ENCODE measurements at places on chromosomes 11 and 22. TPM values are rescaled to one million over a fixed set of nuclear protein-coding genes. Genes with fewer than 3 reads are reported as not detected.
A peak's percentile ranks its signal among the peaks of the same experiment; 100 is the strongest.

The DUSP8 gene
- total RNA-seq: under 0.01 TPM

The SMCO4 gene
- 15.6 TPM for total RNA-seq

The AIP gene
- total RNA-seq: 71.3 TPM

The ACTN3 gene
- total RNA-seq: not detected

The C11orf42 gene
- total RNA-seq: not detected

The MRGPRE gene
- under 0.01 TPM for total RNA-seq

GRCh38 chr11:46639197-46639839 lies 22.0 kb downstream of the ATG13 start:
- no peak for DNase-seq

- DNase-seq: no peak
Measured at GRCh38 chr11:117095284-117096161, 2.7 kb downstream of the SIK3 start.

DNA sequence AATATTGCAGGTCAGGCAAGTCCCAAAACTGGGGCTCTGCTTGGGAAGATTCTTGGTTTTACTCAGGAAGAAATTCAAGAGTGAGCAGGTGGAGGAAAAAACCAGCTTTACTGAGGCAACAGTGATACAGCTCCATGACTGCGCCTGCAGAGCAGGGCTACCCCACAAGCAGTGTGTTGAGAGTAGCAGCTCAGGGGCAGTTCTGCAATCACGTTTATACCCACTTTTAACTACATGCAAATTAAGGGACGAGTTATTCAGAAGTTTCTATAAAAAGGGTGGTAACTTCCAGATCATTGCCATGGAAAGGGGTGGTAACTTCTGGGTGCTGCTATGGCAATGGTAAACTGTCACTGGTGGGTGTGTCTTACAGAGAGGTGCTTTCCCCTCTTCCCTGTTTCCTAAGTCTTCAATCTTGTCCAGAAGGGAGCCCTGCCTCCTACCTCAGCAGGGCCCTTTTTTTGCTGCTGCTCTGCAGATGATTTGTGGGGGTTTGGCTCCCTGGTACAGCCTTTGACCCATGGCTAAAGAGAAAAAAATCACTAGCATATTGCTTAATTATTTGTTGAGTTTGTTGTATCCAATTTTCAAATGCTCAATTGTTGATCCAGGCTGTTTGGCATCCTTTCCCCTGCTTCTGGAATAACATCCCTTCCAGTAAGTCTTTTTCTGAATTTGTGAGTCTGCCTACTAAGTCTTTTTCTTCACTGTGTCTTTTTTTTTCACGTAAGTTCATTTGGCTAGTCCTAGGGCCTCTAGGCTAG lies 30.0 kb upstream of the ME3 start:
- no peak for DNase-seq

- peak; percentile 78 for DNase-seq
Measured at GRCh38 chr22:41920271-41920976, 5.5 kb upstream of the SHISA8 start.

- DNase-seq: no peak
Measured at GRCh38 chr11:131889146-131889577, 518.7 kb downstream of the NTM start.

DNA sequence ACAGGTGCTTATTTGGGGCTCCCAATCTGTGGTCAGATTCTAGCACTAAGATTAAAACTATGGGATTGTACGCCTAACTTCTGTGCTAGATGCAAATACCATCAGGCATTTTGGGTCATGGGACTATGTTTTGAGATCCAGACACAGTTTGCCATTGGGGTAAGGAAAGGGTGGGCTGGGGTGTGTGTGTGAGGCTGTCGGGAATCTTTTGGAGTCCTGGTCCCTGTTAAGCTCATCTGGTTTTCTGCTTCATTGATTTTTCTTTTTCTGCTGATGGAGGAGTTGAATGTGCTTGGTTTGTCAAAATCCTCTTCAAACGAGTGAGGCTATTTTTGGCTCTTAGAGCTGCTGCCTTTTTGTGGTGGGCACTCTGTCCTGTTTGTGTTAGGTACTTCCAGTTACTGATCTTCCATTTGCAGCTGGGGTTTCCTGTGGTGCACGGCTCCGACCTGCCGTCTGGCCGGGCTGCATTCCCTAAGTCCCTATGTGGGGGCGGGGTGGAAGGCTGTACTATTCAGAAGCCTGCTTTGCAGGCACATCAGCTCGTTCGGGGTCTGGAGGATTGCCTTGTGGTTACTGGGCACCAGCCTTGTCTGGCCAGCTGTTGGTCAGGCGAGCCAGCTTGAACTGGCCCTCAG lies 2.9 kb downstream of the BCR start:
- peak; percentile 94 for DNase-seq

- no peak for DNase-seq
Measured at GRCh38 chr11:95512177-95512576, 277.4 kb downstream of the FAM76B start.

GRCh38 chr22:27462190-27462589 lies 339.4 kb downstream of the MN1 start:
- no peak for DNase-seq

GRCh38 chr11:61168800-61169199 lies 7.6 kb upstream of the VPS37C start:
- no peak for DNase-seq

- peak; percentile 66 for DNase-seq
Measured at GRCh38 chr11:48083421-48083820, 103.1 kb downstream of the PTPRJ start.

DNA sequence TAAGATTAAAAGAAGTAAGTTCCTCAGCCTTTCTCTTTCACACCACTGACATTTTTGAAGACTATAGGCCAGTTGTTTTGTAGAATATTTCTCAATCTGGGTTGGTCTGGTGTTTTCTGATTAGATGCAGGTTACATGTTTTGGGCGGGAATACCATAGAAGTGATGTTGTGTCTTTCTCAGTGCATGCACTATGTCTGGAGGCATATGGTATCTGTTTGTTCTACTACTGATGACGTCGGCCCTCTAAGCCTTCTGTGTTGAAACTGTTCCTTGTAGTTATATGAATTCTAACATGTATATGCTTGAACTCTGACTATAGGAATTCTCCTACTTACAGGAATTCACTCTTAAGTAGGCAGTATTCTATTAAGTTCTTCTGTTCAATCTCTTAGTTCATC lies 21.6 kb downstream of the ZFTA start:
- no peak for DNase-seq

DNA sequence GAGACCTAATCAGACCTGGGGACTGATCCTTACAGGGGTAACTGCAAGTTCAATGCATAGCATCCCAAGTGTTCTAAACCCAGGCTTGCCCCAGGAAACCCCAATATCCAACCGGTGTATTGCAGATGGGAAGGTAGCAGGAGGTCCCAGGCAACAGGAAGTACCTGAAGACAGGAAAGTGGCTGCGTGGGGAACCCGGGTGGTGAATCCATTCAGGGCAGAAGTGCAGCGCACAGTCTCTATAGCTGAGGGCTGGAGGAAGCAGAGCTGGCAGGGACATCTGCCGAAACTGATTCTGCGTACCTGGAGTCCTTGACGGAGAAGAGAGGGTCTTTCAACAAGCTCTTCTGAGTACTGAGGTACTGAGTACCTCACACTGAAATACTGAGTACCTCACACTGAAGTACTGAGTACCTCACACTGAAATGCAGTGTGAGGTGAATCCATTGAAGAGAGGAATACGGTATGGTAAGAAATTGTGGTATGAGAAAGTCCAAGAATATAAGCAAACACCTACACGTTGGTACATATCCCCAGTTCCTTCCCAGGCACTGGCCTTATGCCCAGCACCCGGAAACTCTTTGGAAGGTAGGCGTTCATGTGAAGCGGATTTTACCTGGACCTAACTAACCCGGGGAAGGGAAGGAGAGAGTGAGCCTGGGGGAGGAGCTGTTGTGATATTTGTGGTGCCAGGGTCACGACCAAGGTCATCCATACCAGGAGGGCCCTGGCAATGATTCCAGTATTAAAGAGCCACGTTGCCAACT lies 20.1 kb downstream of the SCN4B start:
- no peak for DNase-seq

GRCh38 chr11:124446916-124447315 lies 1.4 kb upstream of the OR8B8 start:
- DNase-seq: no peak

- DNase-seq: no peak
Measured at GRCh38 chr11:19697721-19698121, 14.9 kb upstream of the NAV2 start.

DNA sequence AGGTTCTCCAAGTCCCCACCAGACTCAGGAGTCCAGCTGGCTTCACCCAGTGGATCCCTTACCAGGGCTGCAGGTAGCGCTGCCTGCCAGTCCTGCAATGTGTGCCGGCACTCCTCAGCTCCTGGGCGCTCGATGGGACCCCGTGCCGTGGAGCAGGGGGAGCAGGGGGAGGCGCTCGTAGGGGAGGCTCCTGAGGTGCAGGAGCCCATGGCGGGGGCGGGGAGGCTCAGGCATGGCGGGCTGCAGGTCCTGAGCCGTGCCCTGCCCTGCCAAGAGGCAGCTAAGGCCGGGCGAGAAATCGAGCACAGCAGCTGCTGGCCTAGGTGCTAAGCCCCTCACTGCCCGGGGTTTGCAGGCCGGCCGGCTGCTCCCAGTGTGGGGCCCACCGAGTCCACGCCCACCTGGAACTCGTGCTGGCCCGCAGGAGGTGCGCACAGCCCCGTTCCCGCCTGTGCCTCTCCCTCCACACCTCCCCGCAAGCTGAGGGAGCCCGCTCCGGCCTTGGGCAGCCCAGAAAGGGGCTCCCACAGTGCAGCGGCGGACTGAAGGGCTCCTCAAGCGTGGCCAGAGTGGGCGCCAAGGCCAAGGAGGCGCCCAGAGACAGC lies 792.9 kb upstream of the CCDC179 start:
- no peak for DNase-seq
